ENCODE measurements at places on chromosomes 5 and 9.

- no peak for DNase-seq
These were observed 59.2 kb downstream of the MEGF9 start for GRCh38 chr9:120655005-120655622.

DNA sequence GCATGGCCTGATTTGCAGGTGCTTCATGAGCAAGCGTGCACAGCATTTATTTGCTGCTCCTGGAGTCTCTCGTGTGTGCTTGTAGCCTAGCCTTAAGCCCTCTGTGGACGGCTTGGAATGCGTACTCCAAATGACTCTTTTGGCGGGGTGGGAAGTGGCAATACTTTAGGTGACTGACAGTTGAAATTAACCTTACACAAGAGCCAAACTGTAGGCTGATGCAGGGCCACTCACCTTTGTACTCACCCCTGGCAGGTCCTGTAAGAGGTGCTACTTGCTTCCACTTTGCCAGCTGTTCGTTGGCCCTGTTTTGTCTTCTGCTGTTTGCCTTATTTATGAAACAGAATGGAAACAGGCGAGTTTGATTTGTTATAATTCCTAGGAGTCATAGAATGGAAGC, 22.9 kb downstream of the TENT4A start:
- DNase-seq: no peak

DNA sequence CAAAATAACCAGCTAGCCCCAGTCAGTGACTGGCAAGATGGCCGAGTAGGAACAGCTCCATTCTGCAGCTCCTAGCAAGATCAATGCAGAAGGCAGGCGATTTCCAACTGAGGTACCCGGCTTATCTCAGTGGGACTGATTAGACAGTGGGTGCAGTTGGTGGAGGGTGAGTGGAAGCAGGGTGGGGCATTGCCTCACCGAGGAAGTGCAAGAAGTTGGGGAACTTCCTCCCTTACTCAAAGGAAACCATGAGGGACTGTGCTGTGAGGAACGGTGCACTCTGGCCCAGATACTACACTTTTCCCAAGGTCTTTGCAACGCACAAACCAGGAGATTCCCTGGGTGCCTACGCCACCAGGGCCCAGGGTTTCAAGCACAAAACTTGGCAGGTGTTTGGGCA, 9.6 kb upstream of the BTNL8 start:
- no peak for DNase-seq

DNA sequence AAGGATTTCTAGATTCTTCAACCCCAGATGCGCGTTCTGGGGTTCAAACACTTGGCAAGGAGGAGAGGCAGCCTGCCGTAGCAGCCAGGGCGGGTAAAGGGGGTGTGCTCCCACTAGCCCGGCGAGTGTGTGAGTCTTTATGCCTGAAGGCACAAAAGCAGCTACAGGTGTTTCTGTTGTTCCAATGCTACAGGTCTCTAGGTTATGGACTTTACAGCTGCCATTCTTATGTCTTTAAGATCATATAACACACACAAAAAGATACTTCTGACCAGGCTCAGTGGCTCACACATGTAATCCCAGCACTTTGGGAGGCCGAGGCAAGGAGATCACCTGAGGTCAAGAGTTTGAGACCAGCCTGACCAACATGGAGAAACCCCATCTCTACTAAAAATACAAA, 133.6 kb upstream of the RETREG1 start:
- DNase-seq: no peak

- no peak for DNase-seq
These were observed 240.7 kb downstream of the NR3C1 start for GRCh38 chr5:143162810-143163209.

DNA sequence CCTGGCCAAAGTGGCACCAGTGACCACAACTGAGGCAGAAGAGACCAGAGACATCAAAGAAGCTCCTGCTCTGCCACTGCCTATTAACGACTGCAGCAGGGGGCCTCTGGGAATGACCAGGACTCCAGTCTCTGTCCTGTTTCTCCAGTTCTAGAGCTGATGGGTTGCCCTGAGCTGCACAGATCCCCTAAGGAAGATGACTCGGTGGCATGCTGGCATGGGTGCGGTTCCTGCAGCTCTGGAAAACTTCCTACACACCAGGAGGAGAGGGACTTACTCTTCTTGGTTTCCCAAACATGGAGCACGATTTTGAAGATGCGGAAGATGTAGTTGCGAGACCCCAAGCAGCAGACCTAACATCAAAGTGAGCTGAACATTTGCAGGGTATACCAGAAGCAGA, 2.7 kb downstream of the SLIT3 start:
- no peak for DNase-seq

DNA sequence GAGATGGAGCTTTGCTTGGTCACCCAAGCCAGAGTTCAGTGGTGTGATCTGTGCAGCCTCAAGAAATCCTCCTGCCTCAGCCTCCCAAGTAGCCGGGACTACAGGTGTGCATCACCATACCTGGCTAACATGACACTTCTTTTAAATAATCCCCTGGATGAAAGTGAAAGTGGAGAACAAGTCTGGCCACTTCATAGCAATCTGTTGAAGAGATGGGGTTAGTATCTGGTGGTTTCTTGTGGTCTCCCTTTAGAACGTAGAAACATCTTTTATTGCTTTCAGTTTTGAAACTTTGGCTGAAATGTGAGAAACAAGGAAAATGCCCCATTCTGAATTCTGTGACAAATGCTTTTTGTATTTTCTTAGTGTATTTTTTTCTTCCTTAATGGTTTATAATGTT, 452.5 kb upstream of the RIOK2 start:
- no peak for DNase-seq

GRCh38 chr5:106757672-106758071, 913.1 kb downstream of the EFNA5 start:
- DNase-seq: no peak

DNA sequence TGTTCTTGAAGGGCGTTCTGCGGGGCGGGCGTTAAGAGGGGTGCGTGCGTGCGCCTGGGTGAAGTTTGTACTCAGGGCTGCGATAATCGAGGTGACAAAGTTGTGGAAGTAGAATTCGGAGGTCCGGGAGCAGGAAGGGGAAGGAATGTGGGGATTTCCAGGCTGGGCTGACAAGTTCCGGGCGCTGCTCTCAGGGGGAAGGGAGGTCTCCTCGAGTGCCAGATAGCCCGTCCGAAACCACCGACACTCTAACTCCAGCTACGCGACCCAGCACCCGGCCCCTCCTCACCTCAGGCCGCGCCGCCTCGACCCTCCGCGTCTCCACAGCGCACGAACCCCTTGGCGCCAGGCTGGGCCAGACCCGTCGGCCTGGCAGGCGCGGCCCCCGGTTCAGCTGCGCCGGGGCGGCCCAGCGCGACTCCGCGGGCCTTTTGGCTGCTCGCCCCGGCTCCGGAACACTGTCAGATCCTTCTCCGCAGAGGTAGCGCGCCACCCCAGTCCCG, at the start of gene IL6ST:
IL6ST (minus strand) TSS at position 469 of the 503 bp plus-strand sequence. CDS start 18,685 bp downstream, outside the sequence.
- peak; percentile 67 for DNase-seq

DNA sequence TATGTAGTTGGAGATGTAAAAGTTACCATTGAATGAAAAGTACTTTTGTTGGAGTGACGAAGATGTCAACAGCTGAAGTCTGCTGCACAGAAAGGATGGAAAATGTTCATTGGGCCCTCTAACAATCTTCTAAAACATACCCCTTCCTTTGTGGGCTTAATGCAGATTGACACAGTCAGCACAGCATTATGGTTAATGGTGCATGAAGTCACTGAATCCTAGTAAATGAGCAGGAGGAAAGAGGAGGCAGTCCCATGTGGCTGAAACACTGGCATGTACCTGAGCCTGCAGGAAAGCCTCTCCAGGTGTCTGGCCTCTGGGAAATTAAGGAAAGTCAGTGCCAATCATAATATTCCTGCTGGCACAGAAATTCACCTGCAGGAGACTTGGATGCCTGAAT, 153.8 kb downstream of the ARL15 start:
- no peak for DNase-seq

GRCh38 chr5:103313056-103313455, 54.5 kb downstream of the MACIR start:
- DNase-seq: no peak

DNA sequence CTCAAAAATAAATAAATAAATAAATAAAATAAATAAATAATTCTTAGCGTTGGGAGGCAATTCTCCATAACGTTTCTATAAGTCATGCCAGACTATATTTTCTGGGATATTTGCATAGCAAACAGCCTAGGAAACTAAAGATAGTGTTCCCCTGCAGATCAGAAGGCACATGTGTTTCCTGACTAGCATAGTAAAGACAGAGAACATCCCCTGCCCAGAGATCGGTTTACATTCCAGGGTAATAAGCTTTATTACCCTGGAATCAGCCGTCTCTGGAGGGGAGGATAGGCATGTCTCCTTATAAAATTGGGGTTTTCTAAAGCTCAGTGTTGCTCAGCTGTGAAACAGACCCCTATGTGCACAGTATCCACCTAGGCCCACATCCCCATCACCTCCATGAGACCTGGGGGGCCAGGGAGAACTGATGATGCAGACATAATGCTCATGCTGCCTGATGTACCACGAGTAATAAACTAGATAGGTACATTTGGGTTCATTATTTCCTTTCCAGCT, 36.9 kb upstream of the IFNK start:
- DNase-seq: no peak

DNA sequence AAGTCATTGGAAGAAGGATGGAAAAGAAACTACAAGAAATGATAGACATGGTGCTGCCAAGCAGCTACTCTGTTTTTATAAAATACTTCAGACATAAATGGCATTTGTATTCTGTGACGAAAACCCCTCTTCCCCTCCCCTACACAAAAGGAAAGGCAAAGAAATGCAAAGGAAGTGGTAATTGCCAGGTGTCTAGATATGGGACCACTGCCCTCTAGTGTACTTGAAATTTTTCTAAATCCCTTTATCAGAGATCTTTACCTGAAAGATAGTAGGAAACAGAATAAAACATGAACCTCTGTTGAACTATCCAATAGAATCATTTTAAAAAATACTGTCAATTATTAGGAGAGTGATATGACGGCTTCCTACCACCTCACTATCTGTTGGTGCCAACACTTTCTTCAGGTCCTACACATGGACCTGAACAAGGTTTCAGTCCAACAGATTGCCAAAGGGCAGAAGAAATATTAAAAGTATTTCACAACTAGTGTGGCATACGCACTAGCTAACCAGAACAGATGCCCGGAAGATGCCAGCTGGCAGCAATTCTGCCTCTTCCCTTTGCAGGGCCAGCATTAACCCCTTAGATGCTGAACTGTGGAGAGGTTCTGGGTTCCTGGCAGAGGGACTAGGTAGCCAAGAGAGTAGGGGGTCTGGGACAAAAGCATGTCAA, 104.1 kb downstream of the TSSK1B start:
- DNase-seq: no peak

- DNase-seq: no peak
These were observed 240.6 kb upstream of the ADAMTSL1 start for GRCh38 chr9:18233311-18233710.

DNA sequence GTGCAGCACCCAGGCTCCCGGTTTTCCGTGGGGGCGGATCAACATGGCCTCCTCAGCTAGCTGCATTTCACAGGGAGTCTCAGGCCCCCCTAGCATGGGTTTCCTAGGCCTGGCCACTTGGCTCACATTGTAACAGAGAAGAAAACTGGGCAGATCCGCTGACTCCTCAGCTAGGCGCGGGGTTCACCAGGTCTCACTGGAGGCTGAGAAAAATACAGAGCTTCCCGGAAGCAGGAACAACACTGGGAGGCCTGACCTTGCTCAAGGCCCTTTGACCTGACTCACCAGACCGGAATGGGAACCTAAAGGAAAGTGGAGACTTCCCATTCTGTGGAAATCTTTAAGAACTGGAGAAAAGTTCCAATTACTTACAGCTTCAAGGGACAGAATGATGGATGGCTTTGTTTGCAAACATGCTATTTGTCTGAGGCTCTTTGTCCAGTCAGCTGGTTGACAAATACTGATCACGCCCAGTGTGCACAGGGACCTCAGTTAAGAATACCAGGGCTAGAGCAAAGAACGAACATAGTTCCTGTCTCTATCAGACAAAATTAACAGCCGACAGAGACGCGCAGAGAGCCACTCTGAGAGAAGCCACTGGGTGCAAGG, 88.7 kb upstream of the LRRTM2 start:
- no peak for DNase-seq

DNA sequence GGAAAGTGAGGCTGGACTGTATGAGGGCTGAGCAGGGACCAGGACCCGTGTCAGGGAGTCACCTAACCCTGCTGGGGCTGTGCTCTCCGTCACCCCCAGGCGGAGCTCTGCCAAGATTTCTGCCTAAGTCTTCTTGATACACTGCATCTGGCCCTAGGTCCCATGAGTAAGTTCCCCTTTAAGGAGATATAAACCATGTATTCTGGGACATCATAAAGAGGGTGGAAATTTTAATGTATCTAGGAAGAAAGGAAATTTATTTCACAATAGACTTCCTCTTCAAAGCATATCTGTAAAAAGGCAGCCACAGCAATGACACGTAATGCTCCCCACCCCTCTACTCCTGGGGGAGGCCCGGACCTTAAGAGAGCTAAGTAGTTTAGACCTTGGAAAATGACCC, 183.4 kb downstream of the FBXL7 start:
- DNase-seq: no peak

Data from NCI-H748 treated with DMSO at 0.1 percent for 48 hours (cell line).